ENCODE measurements at places on chromosomes 3 and 15.

DNA sequence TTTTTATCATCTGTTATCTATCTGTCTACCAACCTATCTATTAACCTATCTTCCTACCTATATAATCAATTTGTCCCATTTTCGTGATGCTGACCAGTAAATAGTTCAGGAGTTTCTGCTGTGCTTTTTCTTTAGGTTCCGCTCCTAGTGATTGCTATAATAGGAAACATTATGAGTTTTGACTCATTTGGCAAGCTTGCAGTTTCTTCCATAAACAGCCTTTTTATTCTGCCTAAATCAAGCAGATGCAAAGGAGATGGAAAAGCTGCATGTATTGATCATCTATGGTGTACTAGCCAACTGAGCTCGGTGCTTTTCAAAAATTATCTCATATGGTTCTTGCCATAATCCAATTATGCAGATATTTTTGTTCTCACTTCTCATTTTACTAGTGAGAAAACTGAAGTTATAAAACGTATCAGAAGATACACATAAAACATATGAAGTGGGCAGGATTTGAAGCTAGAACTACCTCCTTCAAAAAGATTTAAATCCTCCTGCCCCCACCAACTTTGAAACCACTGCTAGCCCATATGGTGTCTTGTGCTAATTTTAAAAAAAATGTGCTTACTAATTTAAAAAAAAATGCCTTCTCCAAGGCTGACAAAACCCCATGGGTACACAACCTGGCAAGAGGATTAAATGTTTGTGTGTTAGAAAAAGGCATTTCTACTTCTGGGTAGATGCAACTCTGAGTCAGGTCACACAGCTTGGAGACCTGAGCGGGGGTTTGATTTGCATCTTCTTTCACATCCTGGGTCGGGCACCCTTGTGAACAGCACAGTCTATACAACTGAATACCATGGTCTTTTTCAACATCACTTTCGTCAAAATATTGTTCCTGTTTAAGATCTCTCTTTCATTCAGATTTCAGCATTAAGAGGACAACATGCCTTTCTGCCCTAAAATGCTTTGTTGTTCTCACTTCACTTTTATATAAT is 267.0 kb downstream of the CHL1 start:
- DNase-seq, result no peak

DNA sequence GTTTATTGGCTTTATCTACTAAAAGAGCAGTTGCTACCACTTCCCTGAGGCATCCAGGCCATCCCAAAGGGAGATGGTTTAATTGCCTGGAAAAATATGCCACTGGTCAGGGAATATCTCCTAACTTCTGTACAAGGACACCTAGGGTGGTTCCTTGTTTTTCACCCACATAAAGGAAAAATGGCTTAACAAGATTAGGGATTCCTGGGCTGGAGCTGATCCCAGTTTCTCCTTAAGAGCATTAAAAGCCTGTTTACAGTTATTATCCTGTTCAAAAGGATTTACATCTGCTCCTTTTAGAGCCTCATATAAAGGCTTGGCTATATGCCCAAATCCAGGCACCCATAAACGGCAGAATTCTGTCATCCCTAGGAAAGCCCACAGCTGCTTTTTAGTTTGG is 70.2 kb upstream of the WNT7A start:
- DNase-seq, result no peak

DNA sequence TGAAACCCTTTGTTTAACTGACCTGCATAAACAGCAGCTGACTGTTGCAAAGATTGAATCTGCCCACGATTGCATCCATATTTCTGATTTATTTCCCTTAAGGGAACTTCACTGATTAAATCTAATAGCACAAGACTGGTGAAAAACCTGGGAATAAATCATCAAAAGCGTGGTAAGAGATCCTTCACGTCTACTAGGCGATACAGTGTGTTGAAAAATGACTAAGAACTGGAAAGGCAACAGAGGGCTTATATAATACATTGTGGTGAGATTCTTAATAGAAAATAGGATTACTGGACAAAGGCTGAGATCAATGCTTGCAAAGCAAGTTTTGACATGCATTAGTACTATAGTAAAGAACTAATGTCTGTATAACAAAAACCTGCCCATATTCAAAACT is 49.0 kb downstream of the POLQ start:
- no peak for DNase-seq

DNA sequence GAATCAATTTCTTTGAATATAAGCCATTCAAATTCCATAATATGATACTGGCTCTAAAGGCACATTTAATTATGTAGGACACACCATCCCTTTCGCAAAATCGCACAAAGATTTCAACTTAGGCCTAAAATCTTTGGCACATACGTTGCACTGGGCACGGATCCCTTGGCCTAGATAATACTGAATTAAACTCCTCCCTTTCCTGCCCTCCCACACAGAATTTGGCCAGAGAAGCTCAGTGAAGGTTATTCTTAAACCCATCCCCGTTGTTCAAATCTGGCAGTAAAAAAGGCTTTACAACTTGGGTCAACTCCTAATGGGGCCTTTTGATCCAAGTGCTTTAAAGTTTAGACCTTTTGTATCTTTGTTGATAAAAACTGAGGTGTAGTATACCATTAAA is 247.2 kb downstream of the PTPRG start:
- DNase-seq, result no peak

DNA sequence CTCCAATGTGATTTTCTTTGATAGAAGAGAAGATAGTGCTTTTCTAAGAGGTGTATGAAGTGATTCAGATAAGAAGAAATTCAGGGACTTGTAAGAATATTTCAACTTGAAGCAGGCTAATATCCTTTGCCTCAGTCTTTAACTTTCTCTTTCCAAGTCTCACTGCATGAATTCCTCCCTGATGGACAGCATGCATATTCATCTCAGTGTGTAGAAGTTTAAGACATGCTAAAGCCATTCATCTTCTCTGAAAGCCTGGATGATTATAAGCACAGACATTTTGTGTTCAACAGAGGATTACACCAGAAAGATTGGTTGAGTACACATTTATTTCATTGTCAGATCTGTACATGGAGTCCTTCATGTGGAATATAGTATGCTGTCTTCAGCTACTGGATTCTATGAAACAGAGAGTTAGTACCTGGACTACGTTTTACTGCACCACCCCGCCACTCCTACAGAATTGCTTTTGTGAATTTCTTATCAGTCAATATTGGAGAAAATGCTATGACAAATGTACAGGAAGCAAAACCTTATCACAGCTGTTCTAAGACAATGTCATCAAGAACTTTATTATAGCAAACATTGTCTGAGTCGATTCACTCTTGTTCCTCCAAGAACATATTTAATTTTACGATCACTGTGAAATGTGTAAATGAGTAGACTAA is 1346.1 kb downstream of the OTOL1 start:
- DNase-seq, result no peak

GRCh38 chr3:175896655-175897054 is 1037.5 kb downstream of the NAALADL2 start:
- DNase-seq, result no peak

DNA sequence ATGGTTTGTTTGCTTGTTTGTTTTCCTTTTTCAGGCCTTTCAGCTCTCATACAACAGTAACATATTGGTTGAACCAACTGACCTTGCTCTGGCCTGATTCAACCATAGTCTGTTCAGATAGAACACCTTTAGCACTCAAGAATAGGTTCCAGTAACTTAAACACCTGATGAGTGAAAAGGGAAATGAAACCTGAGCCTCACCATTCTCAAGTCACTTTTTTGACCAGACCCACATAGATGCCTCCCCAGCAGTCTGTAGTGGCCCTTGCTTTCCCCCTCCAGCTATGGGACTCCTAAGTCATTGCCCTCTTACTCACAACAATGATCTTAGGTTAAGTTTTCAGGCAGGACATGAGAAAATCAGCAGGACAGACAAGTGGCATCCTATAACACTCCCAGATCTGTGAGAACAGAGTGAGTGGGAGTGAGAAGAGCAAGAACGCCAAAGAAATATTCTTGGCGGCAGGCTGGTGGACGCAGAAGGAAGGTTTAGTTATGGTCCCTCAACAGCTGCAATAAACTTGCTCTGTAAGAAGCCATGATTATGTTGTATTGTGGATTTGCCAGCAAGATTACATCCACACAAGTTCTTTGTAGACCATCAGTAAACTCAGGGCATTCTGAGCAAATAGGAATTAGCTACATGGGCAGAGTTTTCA is 367.5 kb downstream of the MECOM start:
- no peak for DNase-seq

DNA sequence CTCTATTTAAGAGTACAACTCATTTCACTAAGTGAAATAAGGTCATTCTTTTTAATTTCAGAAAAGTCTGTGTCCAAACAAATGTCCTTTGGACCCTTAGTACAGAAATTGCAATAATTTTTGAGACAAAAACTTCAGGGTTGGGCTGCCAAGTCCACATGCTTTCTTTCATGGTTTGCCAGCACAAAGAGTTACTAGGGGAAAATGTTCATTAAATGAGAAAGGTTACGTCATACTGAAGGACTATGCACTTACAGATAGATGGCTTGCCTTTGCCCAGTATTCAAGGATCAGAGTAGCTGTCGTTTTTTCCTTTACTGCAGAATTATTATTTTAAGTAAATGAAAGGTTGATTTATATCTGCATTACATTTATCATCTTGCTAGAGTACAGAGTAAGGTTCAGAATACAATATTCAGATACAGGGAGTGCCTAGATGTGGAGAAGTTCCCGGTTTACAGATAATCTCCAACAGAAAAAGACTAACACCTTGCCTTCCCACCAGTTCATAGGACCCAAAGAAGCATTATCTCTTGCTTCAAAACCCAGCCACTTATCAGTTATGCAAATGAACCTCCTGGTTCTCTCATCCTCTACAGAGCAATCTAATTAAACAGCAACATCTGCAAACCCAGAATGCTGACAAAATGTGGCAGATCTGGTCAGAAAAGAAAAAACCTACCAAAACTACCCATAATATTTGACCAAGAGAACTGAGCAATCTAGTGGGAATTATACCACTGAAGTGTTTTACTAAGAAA is 179.3 kb downstream of the FRMD5 start:
- DNase-seq, result no peak

DNA sequence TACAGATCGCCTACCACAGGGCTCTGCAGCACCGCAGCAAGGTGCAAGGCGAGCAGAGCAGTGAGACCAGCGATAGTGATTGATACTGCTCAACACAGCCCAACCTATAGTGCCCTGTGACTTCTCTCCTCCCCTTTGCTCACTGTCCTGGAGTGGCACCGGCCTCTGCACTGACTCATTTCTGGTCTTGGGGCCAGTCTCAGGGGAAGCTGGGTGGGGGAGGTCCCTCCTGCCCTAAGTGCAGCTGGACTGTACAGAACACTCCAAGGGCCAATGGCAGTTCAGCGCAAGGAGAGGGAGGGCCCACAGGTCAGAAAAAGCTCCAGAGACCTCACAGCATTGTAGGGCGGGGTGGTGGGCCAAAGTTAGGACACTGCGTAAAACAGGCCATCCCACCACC is 2.5 kb upstream of the OGG1 start:
- DNase-seq, result no peak

DNA sequence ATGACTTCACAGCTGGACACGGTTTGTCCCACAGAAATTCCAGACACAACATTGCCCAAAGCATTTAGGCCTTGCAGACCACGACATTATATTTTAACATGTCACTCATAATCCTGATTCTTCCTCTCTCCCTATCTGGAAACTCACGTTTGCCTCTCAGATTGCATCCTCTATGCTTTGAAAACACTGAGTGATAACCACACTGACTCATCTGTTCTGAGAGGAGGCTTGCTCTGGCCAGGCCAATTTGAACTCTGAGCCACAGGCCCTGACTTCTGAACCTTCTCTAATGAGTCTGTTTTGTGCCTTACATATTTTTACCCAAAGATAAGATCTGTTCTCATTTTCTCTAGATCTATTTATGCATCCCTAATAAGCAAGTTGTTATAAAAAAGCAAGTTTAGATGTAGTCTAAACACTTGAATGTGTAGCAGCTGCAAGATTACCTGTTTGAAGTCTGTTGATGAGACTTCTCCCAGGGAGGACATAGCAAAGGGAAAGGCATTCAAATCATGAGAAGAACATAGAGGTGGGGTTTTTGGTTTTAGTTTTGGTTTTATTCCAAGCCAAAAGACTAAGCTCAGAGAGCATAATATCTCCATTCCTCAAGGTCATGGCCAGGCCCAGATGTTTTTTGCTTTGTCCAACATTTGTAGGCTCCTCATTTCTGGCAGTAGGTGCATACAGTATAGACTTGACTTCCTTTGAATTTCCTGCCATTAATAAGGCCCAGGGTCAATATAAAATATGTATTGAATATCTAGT is 234.4 kb upstream of the LRTM1 start:
- DNase-seq, result no peak

- no peak for DNase-seq
Observed at GRCh38 chr3:25593001-25593400, 71.7 kb downstream of the TOP2B start.

DNA sequence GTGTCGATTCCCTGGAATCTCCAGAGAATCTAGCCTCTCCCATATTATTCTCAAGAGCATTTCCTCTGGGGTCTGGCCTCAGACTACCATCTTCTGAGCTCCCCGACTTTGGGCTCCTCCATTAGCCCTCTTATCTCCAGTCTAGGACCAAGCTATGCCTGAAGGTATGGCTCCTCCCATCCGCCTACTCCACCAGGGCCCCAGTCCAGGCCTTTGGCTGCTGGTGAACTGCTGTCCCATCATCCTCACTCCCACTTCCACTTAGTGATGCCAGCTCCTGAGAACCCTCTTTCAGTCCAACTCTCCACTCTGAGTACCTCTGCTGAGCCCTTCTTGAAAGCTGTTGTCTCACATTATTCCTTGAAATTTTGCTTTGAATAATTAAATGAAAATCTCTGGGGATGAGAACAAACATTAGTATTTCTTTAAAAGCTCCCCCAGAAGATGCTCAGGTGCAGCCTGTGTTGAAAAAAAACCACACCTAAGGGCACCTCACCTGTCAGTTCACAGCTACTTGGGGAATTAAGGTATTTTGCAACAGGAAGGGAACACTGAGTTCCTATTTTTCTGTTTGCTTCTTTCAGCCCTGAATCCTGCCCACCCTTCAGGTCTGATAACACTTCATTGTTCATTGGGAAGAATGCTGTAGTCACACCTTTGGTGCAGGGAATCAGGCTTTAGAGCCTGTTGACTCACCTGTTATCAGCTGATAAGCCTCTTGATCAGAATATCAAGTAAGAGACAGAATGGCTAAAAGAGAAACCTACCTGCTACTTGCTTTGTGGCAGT is 9.5 kb downstream of the CLDN18 start:
- no peak for DNase-seq

All from stimulated activated CD8-positive, alpha-beta memory T cell treated with anti-CD3 and anti-CD28 coated beads, Interleukin-4, amount 100 ng/mL, for 1 hour (primary cell).